GM19239 (cell line): ENCODE measurements at places on chromosomes 1 and 21.

DNA sequence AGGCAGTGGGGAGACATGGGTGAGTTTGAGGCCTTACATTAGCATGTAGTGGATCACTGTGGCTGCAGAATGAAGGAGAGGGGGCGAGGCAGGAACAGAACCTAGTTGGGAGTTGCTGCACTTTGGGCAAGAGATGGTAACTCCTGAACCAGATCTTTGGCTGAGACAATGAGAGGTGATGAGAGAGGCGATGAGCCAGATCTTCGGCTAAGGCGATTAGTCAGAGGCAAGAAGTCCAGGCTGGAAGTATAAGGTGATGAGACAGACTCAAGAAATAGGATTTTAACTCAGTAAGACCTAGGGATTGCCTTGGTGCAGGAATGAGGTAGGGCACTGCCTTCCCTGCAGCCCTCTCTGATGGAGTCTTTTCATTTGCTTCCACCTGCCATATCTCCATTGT, 9.1 kb upstream of the ARTN start:
- no peak for DNase-seq

- DNase-seq = no peak
Observed at GRCh38 chr1:245074232-245074747, 80.5 kb upstream of the KIF26B start.

DNA sequence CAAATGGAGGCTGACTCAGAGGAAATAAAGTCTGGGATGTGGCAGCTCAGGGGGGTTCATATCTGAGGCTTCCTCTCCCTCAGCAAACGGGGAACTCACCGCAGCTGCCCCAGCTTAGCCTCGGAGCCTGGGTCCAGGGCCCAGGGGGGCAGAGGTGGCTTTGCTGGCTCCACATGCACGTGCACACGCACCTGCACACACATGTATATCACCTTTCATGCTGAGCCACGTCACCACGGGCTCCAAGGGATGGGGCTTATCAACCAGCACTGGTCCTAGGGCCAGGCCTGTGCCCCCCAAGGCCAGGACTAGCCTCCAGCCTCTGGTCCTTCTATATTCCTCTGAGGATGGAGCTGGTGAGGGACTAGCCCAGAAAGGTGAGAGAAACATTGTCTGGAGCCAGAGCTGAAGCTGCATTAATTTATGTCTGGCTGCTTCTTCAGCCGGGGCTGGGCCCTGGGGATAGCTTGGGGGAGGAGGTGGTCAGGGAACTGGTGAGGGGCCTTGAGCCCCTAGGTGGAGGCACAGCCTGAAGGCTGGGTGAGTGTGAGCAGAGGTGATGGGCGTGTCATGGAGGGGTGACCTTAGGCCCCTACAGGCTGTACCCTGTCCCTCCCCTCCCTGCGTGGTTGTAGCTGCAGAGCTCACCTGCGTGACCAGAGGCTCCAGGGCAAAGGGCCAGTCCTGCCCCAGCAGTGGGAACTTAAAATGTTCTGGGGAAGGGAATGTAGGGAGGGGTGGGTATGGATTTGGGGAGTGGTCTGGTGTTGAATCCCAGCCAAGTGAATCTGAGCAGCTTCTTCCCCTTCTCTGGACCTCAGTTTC, 520.8 kb downstream of the PTPRU start:
- no peak for DNase-seq

GRCh38 chr1:25875856-25876692, 566 bp upstream of the PAQR7 start:
- no peak for DNase-seq

- no peak for DNase-seq
Observed at GRCh38 chr1:152160576-152160975, 1.5 kb upstream of the RPTN start.

GRCh38 chr1:160432371-160432786, 32.0 kb downstream of the VANGL2 start:
- no peak for DNase-seq

DNA sequence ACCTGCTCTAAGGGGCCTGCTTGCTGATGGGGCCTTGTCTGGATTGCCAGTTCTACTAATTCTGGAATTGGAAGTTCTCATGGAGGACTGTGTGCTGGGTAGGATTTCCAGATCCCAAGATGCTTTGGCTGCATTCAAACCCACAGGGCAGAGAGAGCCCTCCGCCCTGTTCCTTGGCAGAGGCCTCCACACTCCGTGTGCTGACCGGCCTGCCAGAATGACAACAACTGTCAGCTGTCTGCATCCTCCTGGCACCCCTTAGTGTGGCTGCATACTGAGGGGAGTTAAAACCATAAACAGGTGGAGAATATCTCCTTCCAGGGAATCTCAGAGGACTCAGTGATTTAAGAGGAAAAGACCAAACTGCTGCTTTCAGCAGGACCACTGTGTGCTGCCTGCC, 60.7 kb downstream of the ADARB1 start:
- DNase-seq = no peak

- peak; percentile 22 for DNase-seq
Observed at GRCh38 chr1:28449904-28450303, 55.9 kb upstream of the RCC1 start.

DNA sequence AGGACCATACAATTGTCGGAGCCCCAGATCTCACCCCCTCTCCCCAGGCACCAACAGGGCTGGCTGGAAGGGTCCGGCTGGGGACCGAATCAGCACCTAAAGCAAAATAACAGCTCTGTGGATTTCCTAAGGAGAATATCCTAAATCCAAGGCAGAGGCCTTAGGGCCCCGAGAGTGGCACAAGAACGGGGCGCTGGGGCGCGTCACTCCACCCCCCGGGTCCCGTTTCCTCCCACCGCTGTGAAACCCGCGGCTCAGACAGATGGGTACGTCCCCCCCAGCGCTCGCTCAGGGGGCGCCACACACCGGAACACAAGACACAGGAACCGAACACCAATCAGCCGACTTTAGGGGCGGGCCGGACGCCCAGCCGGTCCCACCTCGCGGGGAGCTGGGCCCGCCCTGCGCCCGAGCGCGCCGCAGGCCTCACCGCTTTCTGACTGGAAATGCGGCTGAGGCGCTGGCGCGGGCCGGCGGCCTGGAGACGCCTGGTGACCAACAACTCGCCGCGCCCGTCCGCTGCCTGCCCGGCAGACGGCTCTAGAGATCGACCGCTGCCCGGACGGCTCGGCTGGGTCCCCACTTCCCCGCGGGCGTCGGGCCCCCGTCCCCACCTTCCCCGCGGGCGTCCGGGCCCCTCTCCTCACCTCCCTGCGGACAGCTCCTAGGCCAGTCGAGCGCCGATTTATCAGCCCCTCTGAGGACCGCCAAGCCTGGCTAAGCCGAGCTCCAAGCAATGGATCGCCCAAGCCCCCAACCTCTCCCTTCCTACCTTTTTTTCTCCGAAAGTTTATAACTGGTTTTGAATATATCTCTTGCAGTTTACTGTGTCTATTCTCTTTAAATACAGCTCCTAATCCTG, at the start of gene HFM1:
HFM1 (minus strand) TSS at position 687 of the 862 bp plus-strand sequence. CDS start 3,755 bp downstream, outside the sequence.
- peak; percentile 28 for DNase-seq

GRCh38 chr1:234276151-234276788, 97.0 kb upstream of the COA6 start:
- DNase-seq = no peak
